ENCODE measurements at places on chromosomes 5 and 9.

- DNase-seq, result no peak
These were observed 190.6 kb downstream of the MPDZ start for GRCh38 chr9:13088720-13089427.

DNA sequence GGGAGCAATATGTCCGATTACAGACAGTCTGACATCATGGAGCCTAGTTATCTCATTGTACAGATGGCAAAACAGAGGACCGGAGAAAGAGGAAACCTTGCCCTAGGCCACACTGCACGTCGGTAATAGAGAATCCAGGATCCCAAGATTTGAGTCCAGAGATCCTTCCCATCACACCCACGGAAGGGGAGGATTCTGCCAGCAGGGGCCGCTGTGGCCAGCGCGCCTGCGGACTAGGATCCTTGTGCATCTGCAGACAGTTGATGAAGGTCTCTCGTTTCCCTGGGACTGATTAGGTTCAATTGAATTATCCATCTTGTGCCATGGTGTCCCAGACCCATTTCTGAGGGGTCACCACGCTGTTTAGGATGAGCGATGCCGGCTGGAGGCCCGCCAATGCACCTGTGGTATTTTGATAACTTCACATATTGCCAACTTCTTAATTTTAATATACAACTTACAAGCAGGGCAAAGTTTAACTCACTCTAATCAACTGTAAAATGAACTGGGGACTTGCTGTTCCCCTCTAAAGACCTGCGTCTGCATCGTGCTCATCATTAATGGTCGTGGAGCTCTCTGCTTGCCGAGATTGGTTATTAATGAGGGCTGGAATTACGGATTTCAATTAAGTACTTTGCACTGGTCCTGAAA, 592.7 kb upstream of the BRINP1 start:
- DNase-seq, result peak; percentile 31

DNA sequence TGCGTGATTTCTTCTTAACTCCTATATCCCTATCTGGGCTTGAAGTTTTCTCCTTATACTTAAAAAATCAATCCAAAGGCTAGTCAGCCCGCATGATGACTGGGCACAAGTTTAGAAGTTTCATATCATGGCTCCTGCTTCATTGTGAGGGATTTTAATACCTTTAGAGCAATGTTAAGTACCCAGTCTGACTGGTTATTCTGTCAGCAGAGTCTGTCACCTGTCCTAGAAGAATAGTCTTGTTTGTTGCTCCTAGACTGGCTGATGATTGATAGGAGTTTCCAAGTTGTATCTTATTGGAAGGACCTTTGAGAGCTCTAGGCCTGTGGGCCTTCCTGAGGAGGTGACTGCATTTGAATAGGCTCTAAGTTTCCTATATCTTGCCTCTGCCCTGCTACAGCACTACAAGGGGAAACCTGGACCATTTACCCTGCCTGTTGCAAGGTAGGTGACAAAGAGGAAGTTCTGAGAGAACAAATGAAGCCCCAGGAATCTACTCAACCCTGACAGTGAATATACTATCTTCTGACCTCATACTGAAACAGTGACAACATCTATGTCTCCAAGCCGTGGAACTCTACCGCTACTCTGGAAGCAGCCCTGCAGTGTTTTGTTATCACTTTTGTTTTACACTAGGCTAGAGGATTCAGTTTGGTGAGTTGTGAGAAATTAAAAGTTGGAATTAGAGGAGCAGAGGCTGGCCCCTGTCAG, 66.5 kb downstream of the F2RL2 start:
- no peak for DNase-seq

DNA sequence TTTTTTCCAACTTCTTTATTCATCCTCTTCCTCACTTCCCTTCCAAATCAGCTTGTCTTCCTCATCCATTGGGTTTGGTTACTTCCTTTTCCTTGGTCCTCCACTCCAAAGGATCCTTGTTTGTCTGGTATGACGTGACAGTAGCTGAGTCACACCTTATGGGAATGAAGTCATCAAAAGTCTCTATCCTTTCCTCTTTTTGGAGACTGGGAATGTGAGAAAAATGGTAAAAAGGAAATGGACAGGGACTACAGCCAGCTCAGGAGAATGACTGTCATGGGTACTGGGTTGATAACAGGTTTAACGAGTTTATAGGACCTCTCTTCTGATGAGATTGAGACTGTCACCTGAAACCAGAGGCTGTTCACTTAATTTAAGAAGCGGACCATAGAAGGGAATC, 76.2 kb upstream of the MYO10 start:
- peak; percentile 18 for DNase-seq

- DNase-seq, result peak; percentile 37
These were observed 29.5 kb downstream of the TGFBI start for GRCh38 chr5:136058039-136058971.

DNA sequence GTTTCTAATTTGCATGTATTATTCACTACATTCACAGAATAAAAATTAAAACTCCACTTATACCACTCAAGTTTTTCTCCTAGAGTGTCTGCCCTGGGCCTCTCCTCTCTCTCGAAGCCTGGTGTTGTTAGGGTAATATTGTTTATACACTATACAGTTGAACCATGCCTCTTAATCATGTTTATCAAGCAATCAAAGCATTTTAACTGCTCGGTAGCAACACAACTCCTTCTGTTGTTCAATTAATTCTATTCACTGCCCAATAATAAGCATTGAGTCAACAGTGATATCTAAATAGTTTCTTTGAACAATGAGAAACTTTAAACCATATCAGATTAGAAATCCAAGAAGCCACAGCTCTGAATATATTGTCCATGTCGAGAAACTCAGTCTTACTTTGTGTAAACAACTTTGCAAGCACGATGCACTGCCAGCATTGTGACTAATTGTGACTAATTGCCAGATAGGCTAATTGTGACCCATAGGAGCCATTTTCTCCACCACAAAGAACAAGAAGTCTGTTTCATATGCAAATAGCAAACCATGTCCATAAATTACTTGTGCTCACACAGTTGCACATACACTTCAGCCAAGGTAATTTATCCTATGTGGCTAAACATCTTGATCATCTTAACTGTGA, at the start of gene DNAH5:
DNAH5 (minus strand) TSS at position 129 of the 640 bp plus-strand sequence. CDS start 250 bp downstream, outside the sequence.
- no peak for DNase-seq

GRCh38 chr9:77283991-77284390, 106.7 kb downstream of the VPS13A start:
- no peak for DNase-seq

DNA sequence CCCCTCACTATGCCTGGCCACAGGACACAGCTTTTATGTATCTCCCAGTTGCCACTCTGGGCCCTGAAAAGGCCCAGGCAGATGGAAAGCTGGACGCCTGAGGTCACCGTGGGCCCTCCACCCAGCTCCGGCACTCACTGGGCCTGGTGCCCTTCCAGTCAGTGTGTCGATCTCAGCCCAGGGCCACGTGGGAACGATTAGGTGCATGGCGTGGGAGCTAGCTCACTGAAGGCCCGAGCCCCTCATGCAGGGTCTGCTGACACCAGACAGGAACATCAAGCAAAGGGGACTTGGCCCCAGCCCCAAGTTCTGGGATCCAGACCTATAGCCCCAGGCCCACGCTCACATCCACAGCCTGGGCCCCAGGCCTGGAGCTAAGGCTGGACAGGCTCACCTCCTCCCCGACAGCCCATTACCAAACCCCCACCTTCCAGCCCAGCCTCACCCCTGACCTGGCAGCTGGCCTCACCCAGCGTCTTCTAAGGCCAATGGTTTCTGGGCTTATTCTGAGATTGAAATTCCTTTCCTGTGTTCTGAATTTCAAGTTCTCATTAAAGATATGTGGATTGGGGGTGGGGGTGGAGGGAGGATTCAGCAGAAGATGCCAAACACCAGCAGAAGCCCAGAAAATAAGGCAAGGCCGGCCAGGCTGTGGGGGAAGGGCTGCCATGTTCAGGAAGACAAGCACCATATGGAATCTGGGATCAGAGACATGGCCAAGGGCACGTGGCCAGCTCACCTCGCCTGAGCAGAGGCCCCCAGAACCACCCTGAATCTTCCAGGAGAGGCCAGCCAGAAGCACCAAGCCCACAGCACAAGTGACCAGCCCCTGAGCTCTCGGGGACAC, 74.5 kb downstream of the ADAMTS2 start:
- DNase-seq, result no peak

DNA sequence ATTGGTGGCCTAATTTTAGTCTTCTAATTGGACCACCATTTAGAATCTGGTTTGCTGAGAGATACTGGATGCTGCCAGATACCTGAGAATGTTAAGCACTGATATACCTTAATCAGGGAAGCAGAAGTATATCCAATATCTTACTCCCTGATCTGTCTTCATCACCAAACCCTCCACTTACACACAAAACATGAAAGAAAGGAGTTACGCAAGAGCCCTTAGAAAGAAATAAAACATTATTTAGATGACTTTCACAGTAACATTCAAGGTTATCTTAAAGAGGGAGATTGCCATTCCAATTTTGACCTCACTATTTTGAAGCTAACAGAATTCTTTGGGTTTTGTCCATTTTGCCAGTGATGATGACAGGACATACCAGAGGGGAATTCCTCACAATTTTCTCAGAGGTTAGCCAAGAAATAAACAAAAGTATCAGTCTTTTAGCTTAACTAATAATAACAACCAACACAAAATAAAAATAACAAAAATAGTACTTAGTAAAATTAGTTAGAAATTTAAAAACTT, 496.1 kb downstream of the NFIB start:
- no peak for DNase-seq

DNA sequence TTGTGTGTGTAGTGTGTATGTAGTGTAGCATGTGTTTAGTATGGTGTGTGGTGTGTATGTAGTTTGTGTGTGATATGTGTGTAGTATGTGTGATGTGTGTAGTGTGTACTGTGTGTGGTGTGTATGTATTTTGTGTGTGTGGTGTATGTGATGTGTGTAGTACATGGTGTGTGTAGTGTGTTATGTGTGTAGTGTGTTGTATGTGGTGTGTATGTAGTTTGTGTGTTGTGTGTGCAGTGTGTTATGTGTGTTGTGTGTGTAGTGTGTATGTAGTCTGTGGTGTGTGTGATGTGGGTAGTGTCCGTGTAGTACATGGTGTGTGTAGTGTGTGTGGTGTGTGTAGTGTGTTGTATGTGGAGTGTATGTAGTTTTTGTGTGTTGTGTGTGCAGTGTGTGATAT, 40.0 kb downstream of the SYK start:
- no peak for DNase-seq

- no peak for DNase-seq
These were observed 41.5 kb downstream of the C5orf22 start for GRCh38 chr5:31573494-31574142.

- no peak for DNase-seq
These were observed 87.4 kb downstream of the HAPLN1 start for GRCh38 chr5:83633285-83633684.

DNA sequence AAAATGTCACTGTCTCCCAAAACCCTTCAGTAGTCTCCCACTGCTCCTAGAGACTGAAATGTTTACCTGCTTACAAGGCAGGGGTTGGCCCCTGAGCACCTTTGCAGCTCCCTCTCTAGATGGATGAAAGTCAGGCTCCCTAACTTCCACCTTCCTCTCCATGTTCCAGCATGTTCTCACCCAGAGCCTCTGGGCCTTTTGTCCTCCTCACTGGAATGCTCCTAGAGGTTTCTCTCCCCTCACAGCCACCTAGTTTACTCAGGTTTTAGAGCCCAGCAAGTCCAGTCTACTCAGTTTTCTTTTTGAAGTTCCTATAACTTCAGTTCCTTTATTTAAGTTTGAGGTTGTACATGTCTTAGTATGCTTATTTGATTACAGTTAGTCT, 815 bp upstream of the URM1 start:
- DNase-seq, result no peak

DNA sequence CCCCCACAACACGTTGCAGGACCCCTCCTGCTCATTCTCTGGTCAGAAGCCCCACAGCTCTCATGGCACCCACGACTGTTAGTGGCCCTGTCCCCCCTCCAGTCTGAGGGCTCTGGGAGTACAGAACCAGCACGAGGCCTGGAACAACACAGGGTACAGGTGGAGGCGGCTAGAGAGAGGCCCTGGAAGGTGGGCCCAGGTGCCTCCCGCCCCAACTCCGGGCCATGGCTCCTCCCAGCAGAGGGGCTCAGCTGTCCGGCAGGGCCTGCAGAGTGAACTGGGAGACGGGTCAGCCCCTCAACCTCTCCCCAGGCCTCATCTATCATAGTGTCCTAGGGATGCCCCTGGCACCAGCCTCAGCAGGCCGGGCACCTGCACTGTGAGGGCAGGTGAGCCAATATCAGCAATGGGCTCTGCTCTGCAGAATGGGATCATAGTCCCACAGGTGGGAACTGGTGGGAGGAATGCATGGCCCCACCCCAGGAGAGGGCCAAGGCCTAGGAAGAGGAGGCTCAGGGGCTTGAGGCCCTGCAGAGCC, 58.6 kb downstream of the BARX1 start:
- DNase-seq, result no peak

DNA sequence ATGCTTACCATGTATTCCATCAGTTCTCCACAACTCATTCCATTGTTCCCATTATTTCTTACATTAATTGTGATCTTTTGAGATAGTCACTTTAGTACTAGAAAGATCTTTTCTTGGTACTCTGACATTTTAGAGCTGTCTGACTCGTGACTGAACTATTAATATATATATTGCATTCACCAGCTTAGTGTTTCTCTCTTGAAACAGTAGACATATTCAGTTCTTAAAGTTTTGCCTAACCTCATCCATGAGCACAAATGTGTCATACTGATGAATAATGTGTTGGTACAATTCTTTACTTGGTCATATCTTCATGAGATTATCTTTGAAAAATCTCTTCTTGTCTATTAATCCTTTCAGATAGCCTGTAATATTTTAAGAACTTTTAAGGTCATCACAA, 74.3 kb downstream of the NLN start:
- no peak for DNase-seq

DNA sequence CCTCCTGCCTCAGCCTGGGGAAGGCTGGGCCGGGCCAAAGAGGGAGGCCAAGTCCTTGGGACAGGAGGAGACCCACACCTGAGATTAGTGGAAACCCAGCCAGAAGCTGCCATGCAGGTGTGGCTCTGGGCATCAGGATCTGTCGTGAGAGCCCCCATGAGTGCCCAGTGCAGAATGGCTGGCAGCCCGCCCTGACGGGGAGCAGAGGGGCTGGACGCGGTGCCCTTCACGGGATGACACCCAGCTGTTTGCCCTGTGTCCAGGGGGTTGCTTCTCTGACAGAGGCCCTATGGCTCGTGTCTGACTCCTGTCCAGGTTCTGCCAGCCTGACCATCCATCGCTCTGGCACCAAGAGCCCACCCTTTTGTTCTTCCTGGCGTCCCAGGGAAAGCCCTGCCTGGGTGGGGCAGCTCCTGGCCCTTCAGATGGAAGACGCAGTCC, 8.5 kb downstream of the DIPK1B start:
- DNase-seq, result no peak

DNA sequence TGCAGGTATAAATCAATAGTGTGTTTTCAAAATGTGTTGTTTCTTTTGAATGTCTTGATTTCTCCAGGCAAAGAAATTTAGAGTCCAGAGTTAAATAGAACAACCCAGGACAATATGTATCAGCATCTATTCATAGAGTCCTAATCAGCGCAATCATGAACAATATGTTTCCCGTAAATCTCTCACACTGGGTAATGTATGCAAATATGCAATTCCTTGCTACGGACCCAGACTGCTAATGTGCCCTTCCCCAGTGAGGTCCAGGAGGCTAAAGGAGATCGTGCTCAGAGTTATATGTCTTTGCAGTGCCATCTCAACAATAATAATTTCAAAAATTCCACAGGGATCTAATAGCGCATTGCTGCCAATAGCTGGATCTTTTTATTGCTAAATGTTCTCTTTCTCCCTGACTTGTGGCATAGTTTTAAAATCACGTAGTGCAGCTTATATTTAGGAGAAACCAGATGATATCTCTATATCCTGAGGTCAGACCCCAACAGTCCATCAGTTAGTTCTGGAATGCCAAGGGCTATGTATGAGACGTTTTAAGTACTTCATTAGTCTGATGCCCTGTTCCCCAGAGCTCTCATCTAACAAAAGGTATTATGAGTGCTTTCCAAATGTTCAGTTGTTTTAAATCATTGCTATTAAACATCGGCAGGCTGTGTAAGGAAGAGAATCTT, 145.1 kb downstream of the MARCHF11 start:
- no peak for DNase-seq
